Fibroblast of lung (primary cell): ENCODE measurements at places on chromosomes 7 and 10. TPM values are rescaled to one million over a fixed set of nuclear protein-coding genes. Genes with fewer than 3 reads are reported as not detected.

DNA sequence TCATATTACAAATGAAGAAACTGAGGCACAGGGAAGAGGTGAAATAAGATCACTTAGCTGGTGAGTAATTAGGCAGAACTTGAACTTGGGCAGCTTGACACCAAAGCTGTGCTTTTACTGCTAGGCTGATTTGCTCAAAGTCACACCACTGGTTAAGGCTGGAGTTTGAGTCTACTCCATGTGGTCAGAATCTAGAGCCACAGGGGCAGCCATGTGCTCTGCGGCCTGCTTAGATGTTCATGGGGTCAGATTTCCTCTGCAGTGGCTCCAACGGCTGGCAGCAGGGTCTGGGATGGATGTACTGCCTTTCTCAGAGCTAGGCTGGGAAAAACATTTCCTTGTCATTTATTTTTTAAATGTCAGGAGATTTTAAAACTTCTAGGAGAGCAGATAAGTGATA, 417.5 kb downstream of the KCNMA1 start:
- peak; percentile 11 for DNase-seq

GRCh38 chr7:156665101-156665500, 24.5 kb downstream of the RNF32 start:
- no peak for DNase-seq

GRCh38 chr7:157898802-157899505, 562.1 kb downstream of the DNAJB6 start:
- no peak for DNase-seq

DNA sequence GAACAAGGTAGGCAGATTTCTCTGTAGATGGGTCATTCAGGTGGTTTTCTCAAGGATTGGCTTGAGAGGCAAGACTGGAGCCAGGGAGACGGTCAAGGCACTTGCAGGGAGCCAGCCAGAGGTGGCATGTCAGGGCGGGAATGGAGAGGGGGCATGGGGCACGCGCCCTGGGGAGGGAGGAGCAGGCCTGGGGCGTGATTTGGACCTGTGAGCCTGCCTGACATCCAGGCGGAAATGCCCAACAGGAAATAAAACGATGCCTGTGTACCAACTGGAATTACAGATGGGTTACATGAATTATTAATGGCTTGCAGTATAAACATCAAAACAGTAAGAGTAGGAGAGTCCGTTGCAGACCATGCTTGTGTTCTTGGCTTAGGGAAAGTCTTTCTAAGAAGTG, 8.6 kb upstream of the SUN1 start:
- DNase-seq = no peak

- peak; percentile 22 for DNase-seq
Observed at GRCh38 chr10:14556285-14556956, 218.3 kb downstream of the FAM107B start.

- no peak for DNase-seq
Observed at GRCh38 chr7:12557282-12557681, 13.2 kb upstream of the SCIN start.

- DNase-seq = no peak
Observed at GRCh38 chr10:1365540-1366321, 309.5 kb downstream of the WDR37 start.

DNA sequence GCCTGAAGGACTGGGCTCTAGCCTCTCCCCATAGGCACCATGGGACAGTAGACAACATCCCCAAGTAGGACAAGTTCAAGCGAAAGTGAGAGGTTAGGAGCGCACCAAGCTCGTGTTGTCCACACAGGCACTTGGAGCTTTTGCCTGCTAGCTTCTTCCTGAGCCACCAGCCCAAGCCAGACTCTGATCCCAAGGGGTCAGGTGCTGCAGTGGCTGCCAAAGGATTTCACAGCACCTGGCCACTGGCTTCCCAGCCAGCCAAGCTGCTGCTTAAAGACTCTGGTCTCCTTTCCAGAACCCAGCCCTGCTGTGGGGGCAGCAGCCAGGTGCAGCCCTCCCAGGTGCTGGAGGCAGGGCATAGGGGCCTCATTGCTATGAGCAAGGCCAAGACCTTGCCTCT, 33.0 kb upstream of the UNC5B start:
- no peak for DNase-seq

GRCh38 chr7:75928568-75928914, 13.6 kb downstream of the POR start:
- no peak for DNase-seq

DNA sequence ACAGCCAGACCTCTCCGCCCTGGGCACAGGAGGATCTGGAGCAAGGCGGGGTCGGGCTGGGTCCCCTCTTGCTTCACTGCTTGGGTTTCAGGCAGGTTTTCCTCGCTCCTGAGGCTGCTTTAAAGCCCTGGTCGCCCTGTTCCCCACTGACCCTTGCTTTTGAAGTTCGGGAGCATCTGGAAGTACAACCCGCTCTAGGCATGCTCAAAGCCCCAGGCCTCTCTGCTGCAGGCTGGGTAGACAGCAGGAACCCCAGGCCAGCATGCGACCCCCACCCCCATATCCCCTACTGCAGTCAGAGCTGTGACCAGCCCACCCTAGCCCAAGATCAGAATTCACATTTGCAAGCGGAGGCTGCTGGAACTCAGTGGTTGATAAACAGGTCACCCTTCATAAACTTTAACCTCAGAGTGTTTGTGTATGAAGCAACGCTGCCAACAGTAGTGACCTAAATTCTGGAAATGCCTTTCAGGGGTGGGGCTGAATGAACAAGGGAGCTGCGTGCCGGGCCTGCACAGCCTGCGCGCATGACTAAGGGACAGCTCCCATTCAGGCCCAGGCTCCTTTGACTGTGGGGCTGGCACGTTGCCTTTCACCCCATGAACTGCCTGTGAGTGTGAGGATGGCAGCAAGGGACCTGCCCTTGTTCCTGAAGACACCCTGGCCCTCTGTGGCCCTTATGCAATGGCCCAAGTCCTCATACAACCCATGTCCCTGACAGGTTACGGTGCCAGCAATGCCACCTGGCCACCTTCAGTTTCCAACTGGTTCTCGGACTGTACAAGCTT, 52.5 kb downstream of the PROSER2 start:
- peak; percentile 90 for DNase-seq

DNA sequence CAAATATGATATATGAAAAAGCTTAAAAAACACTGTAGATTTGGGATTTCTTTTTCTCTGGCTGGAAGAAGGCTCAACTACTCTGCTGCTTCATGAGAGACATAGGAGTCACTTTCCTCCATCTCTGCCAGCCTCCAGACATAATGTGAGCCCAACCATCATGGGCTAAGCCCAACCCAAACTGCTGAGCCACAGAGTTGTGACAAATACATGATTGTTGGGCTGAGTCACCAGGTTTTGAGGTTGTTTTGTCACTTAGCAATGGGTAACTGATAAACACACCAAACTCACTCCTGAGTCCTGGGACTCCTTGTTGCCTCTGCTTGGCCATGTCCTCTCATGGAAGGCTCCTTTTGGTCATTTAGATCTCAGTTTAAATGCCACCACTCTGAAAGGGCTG, 381.8 kb upstream of the FZD8 start:
- DNase-seq = peak; percentile 33

DNA sequence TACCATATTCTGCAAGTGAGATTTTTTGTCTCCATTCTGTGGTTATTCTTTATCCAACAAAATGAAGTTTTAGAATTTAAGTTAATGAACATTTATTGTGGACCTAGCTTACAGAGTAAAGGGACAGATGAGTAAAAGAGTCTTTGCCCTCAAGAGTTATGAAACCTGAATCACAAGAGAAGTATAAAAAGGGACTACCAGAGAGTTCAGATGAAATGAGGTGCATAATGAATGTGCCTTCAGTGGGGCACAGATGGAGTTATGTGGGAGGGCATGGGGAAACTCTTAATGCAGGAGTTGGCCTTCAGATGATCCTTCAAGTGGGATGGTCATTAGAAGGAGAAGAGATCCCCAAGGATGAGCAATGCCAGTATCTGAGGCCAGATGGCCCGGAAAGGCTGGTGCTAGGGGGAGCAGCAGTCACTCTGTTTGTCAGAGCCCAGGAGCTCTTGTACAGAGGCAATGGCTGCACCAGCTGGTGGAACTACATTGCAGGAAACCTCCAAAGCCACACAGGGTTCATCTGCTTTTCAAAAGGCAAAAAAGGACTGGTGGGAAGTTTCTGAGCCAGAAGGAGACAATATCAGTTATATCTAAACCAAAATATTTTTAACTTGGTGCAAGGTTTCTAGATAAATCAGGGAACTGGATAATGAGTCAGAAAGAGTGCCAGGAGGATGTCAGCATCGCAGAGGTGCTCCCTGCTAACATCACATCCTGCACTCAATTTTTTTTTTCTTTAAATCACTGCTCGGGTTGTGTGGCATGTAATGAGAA, 162.0 kb downstream of the KLF6 start:
- peak; percentile 61 for DNase-seq

GRCh38 chr10:77332256-77332655, 305.4 kb downstream of the KCNMA1 start:
- DNase-seq = no peak

DNA sequence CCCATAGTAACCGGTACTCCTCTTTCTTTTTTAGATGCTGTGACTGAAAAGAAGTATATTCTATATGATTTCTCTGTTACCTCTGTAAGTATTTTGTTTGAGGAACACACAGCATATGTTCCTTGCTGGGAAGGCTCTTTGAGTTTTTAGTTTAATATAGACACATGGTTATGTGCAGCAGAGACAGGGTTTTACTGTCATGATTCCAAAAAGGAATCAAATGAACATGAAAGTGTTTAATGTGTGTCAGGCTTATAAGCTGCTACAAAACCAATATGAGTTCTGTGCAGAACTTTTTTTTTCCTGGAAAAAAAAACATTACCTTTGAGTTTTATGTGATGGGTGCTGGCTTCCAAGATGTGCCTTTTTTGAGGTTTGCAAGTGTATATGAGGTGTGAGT, 50.4 kb downstream of the MGAM2 start:
- no peak for DNase-seq

DNA sequence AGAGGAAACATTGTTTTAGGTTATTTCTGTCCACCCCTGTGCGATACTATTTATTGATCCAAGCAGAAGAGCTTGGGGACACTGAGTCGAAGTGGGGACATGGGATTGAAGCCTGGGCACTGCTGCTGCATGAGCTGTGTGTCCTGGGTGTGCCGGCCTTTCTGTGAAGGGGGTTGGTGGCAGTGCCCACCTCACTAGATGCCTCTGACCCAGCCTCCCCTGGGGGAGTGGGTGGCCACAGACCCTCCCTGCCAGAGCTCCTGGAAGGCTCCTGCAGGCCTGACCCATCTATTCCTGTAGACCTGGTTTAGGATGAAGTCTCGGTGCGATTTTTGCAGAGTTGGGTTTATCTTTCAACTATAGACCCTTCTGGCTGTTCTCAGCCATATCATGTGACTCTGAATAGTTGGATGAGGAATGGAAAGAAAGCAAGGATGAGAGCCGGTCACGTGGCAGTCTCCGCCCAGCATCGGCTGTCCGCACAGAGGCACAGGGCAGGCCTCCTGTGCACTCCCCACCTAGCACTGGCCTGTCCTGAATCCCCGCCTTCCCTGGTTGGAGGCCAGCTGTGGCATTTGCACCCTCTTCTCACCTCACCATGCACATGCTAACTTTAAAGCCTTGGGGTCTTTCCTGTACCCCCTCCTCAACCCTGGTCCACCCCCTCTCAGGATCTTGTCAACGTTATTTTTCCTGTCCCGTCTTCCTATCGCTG, 17.6 kb upstream of the SH2D4B start:
- no peak for DNase-seq

- DNase-seq = no peak
Observed at GRCh38 chr10:94673614-94674321, 9.8 kb upstream of the CYP2C18 start.

- peak; percentile 89 for DNase-seq
Observed at GRCh38 chr10:3750006-3750816, 34.8 kb downstream of the KLF6 start.

DNA sequence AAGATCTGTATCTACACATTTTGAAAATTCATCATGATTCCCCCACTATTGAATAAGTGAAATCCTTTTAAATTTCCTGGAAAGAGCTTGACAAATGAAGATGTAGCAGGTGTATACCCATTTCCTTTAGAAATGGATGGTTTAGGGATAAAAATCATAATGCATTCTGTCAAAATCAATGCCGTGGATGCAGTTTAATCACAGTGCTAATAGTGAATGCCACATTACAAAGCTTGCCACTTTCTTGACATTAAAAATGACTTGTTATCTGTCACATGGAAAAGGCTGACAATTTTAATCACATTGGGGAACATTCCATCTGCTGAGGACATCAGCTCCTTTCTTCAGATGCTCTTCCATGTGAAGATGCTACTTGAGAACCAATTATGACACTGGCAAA, 229.6 kb downstream of the GPAM start:
- DNase-seq = no peak

DNA sequence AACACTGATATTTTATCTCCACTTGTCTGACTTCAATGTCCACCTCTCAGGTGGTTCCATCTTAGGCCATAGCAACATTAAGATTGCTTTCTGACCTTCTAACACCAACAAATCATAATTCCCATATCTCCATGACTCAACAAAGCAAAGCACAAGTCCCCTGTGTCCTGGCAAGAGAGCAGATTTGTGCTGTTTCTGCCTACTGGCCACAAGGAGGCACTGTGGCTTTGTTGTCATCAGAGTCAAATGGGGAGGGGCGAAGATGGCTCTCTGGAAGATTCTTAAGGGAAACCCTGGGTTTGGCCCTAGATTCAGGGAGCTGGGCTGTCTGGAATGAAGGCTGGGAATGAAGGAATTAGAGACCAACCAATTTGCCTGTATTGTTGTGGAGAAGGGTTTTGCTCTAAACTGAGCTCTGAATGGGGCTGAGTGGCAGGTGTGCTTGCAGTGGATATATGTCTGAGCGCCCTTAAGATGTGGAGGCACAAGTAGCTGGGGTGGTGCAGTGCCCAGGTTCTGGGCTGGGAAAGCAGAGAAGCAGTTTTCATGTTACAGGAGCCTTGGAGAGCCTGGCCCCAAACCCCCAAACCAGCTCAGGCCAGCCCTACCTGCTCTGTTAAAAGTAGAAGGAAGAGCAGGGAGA, 154.8 kb upstream of the PRSS58 start:
- peak; percentile 66 for DNase-seq

DNA sequence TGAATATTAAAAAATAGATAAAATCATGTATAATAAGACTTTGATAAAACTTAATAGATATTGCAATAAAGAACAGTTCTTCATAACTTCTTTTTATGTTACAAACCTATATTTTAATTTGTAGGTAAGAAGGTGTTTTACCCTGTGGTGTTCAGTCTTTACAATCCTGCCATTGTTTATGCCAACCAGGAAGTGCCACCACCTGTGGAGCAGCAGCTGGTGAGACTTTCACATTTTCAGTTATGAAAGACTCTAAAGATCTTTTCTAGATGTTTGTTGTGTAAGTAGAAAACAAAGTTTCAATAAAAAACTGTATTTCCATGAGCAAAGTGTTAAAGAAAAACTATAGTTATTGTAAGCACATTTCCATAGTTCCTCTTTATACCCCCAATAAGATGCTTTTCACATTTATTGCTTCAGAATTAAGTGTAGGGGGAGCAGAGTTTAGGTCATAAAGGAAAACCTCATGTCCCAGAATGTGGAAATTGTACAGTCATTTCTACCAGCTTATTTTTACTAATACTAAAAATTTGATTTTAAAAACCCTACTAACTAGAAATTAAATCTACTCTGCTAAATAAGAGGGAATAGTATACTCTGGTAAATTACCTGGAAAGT, 28.7 kb downstream of the CSGALNACT2 start:
- DNase-seq = no peak

The KIN gene
- 7.2 and 10.1 TPM in 2 replicates for total RNA-seq

The RAPGEF5 gene
- 0.77 and 1.5 TPM in 2 replicates for total RNA-seq

The CYP17A1 gene
- not detected in 2 replicates for total RNA-seq

The ASB10 gene
- not detected in 2 replicates for total RNA-seq

The LGI1 gene
- total RNA-seq = not detected in 2 replicates

The CALHM1 gene
- total RNA-seq = not detected in 2 replicates

The CCDC172 gene
- not detected in 2 replicates for total RNA-seq

The HOXA10 gene
- under 0.01 and 0.17 TPM in 2 replicates for total RNA-seq

The CALHM2 gene
- total RNA-seq = 31.6 and 35.8 TPM in 2 replicates

The PAX4 gene
- total RNA-seq = not detected in 2 replicates

The LRRN3 gene
- 0.26 and 1.8 TPM in 2 replicates for total RNA-seq
